ENCODE measurements at places on chromosomes 6 and 20.

DNA sequence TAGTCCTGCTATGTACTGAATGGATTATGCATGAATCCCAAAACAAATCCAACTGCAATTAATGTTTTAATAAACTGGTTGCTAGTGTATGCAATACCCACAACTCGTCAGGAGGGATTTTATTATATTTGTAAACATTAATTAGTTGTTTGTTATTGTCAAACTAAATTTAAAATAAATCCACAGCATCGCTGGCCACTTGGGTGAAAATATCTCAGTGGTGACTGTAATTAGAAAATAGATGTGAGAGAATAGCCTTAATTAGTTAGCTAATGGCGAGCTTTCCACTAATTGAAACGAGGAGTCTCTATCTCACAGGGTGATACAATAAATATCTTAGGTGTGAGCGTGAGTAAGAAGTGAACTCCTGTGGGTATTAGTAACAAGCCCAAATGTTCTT lies 176.8 kb downstream of the LINC00237 start:
- no peak for DNase-seq

DNA sequence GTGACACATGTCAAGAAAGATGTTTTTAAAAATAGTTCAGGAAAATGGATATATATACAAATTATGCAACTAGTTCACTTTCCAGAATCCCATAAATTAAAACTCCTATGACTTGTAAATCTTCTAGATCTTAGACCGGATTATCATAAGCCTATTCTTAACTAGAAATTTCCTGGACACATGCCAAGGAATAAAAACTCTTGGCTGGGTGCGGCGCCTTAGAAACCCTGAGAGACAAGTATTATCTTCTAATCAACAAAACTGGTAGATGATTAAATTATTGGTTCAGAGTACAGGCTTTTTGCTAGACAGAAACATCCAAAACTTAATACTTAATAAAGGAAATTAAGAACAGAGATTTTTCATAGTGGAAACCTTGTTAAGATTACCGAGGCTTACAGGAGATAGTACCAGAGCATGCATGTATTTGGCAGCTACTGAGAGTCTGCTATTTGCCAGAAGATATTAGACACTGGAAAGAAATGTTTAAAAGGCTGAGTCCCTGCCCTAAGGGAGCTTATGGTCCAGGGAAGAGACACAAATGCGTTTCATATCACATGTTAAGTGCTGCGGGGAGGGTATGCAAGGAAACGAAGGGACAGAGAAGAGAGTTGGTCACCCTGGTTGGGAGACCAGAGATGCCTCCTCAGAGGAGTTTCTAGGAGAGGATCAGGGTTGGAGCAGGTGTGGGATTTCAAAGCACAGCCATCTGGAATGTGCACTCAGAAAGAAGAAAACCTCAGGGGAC lies 46.5 kb upstream of the IFNGR1 start:
- peak; percentile 37 for DNase-seq

GRCh38 chr6:78435671-78436070 lies 431.7 kb upstream of the IRAK1BP1 start:
- DNase-seq: no peak

GRCh38 chr6:903761-904160 lies 210.8 kb upstream of the EXOC2 start:
- no peak for DNase-seq

GRCh38 chr20:23293689-23294088 lies 56.9 kb upstream of the NXT1 start:
- no peak for DNase-seq

- no peak for DNase-seq
These were observed 129.7 kb downstream of the RALGAPA2 start for GRCh38 chr20:20582734-20583133.

GRCh38 chr6:17032590-17032987 lies 69.3 kb upstream of the STMND1 start:
- no peak for DNase-seq

GRCh38 chr6:40966860-40967259 lies 72.2 kb downstream of the UNC5CL start:
- DNase-seq: no peak

GRCh38 chr20:41147767-41148191 lies 10.4 kb downstream of the PLCG1 start:
- no peak for DNase-seq

GRCh38 chr6:82555801-82556200 lies 192.2 kb downstream of the TPBG start:
- DNase-seq: no peak

DNA sequence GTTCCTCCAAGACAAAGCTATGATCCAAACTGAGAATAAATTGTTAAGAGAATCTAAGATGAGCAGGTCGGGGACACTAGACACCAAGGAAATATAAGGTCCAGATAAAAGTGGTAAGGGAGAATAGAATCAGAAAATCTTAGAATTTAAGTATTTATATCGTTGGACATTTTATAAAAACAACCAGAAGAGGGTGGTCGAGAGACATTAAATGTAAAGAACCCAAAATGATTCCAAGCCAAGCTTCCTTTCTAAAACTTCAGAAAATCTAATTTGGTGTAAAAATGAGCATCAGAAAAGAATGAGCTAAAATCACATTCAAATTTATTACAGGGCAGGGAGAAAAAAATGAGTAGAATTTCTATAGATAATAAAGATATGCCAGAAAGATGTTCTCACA lies 97.8 kb upstream of the OGFRL1 start:
- peak; percentile 12 for DNase-seq

GRCh38 chr20:57851025-57851682 lies 141.3 kb upstream of the PMEPA1 start:
- DNase-seq: no peak

GRCh38 chr20:41365777-41366545 lies 657 bp downstream of the EMILIN3 start:
- peak; percentile 75 for DNase-seq

- no peak for DNase-seq
These were observed 37.4 kb downstream of the IL22RA2 start for GRCh38 chr6:137136065-137136464.
